ENCODE measurements at places on chromosomes 7 and 10. TPM values are rescaled to one million over a fixed set of nuclear protein-coding genes. Genes with fewer than 3 reads are reported as not detected.

CHST15 gene
- 4.5 TPM for total RNA-seq

HOXA10 gene
- total RNA-seq, result not detected

PPP1R9A gene
- total RNA-seq, result 27.6 TPM

- no peak for DNase-seq
Measured at GRCh38 chr7:155349601-155350331, 52.1 kb downstream of the INSIG1 start.

DNA sequence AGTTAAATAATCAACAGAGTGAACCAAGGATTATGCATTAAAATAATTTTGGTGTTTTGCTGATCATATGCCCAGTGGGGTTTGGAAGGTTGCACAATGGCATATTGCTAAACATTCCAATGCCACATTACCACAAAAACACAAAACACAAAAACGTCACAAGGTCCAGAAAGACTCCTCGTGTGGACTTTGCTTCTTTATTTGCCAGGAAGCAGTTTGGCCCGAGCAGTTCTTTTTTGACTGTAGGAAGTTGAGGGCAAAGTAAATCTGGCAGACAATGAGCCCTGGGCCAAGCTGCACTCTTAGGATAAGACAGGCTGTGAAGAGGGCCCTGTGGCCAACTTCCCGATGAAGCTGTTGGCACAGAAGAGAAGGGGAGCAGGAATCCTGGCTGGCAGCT lies 39.2 kb upstream of the SLC35B4 start:
- peak; percentile 32 for DNase-seq

GRCh38 chr7:19146699-19147098 lies 1.5 kb upstream of the FERD3L start:
- no peak for DNase-seq

DNA sequence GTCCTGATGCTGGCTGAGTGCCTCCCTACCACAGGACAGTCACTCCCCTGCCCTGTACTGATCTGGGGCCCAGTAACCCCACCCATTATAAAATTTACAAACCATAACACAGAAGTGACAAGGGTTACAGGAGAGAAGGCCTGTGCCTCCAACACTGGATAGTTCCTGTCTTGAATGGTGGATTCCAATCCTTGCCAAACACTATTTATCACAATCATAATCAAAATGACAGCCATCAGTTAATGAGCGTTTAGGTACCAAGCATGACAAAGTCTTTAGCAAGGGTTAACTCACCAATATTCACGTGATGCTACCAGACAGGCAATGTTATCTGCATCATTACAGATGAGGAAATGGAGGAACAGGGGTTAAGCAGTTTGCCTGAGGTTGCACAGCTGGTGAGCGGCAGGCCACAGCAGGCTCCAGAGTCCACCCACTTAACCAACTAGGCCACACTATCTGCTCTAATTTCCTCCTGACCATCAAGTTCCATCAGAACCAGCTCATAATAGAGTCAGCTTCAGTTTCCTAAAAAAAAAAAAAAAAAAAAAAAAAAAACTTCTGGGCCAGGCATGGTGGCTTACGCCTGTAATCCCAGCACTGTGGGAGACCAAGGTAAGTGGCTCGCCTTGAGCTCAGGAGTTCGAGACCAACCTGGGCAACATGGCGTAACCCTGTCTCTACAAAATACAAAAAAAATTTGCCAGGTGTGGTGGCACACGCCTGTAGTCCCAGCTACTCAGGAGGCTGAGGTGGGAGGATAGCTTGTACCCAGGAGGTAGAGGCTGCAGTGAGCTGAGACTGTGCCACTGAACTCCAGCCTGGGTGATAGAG lies 14.2 kb downstream of the PDLIM1 start:
- DNase-seq, result no peak

GRCh38 chr7:151566897-151567320 lies 47.2 kb upstream of the RHEB start:
- no peak for DNase-seq

DNA sequence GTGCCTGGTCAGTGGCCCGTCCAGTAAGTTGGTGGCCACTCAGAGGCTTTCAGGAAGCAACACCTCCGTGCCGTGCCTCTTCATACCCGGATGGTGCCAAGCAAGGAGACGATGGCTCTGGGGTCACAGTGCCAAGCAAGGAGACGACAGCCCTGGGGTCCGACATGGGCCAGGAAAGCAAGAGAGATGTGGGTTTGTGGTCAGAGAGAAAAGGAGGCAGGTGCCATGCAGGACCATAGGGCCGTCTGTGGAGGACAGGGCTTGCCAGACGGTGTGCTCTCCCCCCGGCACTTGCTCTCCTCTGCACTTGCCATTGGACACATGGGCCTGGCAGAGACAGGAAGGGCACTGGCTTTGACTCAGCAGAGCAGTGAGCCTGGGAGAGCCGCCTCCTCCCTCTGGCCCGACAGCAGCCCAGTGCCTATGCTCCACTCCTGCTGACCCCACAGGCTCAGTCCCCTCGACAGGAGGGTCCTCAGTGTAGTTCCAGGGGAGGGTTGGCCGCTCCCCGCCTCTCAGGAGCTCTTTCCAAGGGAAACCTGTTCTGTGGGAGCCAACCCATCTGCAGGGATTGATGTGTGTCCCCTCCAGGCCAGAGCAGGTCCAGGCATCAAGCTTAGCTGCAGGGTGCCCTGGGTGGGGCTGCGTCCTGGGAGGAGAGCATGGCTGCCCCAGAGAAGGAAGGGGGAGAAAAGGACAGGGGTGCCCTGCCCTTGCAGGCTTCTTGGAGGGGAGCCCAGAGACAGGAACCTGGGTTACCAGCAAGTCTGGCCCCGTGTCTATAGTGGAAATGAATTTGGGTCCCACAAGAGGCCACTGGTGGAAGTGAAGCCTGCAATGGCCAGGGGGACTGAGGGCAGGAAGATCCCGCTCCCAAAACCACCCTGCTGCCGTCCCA lies 7.6 kb upstream of the CALML5 start:
- no peak for DNase-seq

DNA sequence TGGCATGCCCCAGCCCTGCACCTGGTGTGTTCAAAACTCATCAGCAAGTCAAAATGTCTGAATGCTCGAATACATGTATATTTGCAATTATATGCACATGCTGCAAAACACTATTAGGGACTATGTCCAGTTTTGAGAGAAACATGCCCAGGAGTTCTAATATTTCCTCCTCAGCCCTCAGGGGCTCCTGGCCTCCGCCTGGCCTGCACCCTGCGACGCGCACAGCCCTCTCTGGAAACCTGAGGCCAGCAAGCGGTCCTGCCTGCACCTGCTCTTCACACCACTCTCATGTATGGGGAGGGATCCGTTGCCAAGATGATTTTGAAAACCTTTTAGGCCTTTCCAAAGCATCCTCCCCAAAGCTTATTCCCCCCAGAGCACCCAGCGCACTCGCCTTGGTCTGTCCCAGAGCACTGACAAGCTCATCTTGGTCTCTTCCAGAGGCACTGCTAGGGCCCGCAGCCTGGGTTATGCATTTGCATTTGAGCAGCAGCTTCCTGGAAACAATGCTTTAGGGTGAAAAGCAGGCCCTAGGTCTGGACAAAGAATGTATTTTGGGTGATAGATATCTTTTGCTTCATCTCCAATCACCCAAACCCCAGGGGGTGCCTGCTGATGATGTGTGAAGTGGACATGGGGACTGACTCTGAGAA lies 22.6 kb upstream of the CNPY1 start:
- DNase-seq, result no peak

GRCh38 chr7:19557726-19558465 lies 150.9 kb downstream of the POLR1F start:
- DNase-seq, result no peak

DNA sequence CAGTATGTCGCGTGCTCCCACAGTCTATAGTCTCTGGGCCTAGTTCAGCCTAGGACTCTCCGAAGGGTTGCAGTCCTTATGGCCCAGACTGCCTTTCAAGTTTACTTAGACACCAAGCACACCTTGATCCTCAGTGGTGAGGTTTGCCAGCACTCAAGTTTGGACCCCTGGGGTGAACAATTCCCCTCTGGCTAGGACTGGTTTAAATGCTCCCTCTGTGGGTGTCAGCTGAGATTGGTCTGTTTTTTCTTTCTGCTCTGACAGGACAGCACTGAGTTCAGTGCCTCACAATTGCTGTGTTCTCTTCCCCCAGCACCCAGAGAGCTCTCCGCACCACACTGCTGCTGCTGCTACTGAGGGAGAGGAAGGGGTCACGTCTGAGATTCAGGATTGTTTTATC lies 31.9 kb upstream of the AGR3 start:
- DNase-seq, result no peak

DNA sequence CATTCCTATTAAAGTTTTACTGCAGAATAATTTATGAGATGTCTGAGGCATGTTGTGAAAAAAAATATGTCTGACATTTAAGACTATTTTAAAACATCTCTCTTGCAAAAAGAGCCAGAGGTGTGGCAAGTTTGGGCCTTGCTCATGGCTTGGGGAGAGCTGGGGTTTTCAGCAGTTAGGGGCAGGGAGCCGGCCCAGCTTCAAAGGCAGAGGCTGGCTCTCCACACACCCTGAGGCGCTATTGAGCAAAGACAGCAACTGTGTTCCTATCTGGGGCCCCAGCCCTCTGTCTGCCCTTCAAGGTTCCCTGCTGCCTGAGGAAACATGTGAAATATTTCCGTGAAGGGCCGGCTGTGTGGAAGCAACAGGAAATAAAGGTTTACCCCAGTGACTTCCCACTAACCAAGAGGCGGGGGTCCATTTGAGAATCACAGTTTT lies 94.0 kb downstream of the SORBS1 start:
- DNase-seq, result peak; percentile 42

DNA sequence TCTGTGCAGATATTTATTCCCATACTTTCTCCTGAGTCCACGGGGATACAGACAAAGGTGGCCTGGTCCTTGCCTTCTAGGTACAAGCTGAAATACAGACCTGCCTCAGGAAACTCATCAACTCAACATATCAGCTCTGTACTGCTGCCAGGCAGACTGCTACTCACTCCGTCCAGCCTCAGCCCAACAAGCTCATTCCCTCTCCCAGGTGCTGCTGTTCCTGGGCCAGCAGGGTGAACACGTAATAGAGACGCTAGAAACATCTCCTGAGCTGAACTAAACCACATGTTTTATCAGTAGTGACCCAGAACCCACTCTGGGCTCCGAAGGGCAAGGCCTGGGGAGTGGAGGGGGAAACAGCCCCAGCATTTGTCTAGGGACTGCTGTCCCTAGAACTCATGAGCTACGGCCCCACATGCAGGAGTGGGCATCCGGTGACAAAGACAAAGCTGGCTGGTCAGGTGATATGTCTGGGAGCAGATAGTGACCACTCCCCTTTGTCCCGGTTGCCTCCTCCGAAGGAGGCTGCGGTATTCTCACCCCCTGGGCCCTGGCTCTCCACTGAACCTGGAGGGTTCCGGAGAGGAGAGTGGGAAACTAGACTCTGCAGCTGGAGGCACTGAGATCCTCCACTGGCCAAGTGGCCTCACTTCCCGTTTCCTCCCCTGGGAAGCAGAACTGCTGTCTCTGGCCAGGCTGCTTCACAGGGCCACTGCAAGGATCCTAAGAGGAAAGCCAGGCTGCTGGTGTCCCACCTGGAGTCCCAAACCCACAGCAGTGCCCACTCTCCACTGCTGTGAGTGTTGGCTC lies 116.1 kb downstream of the FAM53B start:
- DNase-seq, result peak; percentile 63

DNA sequence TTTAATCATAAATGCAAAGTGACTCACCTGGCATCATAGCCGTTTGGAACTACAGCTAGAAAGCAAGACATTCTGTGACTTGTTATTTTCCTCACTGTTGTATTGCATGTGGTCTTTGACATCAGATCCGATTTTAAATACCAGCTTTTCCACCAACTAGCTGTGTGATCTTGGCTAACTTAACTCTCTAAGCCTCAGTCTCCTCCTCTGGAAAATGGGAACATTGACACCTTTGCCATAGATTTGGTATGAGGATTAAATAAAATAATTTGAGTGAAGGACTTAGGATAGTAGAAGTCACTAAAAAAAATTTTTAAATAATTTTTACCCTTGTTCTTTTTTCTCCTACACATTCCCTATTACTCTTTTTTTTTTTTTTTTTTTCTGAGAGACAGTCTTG lies 155.0 kb upstream of the TCF7L2 start:
- DNase-seq, result no peak

DNA sequence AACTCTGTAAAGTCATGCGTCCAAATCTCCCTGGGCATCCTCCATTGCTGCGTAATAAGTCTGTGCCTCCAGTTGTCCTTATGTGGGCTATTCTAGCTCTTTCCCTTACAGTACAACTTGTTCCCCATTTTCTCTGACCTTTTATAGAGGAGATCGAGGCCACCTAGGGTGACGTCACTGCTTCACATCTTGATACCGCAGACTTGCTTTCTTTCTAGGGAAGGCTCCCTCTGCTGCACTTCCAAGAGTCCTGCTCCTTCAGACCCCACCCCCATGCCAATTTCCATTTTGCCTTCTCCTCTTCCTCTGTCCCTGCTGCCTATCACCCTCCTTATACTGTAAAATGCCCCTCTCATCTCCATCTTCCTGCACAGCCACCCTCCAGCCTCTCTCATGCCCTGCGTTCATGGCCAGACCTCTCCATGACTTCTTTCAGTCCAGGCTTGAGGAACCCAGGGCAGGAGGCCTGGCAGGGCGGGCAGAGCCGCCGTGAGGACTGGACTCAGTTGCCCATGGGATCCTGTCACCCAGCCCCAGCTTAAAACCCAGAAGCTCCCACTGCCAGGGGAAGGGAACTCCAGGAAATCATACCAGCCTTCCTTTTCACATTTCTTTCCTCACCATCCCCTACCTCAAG lies 57.5 kb downstream of the CAMK1D start:
- no peak for DNase-seq

- no peak for DNase-seq
Measured at GRCh38 chr10:86210416-86210815, 156.2 kb downstream of the GRID1 start.
